Renal cortex interstitium (tissue), 15 donors: ENCODE measurements at places on chromosomes 13 and 19. TPM values are rescaled to one million over a fixed set of nuclear protein-coding genes. Genes with fewer than 3 reads are reported as not detected.

DNA sequence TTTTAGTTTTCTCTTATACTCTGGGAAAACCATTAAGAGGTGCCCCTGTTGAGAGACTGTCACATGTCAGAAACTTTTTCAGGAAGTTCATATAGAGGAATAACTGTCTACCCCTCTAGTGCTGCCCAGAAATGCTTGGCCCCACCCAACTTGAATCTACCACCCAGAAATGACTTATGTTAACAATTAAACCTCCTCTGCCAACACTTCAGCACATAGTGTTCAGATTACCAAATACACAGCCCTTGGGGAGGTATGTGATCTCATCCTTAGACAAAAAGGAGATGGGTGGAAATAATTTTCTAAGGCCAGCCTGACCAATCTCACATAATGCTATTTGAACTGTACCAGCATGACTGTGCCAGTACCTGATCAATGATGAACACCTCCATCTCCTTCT lies 35.6 kb downstream of the CCDC169 start:
- no peak for DNase-seq

DNA sequence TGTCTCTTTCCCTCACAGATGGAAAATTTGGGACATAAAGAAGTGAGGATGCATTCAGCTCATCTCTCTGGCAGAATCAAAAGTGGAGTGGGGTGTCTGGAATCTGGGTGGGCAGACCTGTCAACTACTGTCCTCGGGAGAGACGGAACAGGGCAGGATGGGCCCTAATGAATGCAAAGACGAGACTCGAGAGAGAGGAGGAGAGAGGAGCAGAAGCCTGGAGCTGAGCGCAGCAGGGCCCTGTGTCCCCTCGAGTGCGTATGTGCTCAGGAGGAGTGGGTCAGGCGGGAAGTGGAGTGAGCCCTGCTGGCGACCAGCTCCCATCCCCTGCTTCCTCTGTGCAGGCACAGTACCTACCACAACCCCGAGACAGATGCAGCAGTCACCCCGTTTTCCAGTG lies 78.9 kb downstream of the TEX29 start:
- no peak for DNase-seq

DNA sequence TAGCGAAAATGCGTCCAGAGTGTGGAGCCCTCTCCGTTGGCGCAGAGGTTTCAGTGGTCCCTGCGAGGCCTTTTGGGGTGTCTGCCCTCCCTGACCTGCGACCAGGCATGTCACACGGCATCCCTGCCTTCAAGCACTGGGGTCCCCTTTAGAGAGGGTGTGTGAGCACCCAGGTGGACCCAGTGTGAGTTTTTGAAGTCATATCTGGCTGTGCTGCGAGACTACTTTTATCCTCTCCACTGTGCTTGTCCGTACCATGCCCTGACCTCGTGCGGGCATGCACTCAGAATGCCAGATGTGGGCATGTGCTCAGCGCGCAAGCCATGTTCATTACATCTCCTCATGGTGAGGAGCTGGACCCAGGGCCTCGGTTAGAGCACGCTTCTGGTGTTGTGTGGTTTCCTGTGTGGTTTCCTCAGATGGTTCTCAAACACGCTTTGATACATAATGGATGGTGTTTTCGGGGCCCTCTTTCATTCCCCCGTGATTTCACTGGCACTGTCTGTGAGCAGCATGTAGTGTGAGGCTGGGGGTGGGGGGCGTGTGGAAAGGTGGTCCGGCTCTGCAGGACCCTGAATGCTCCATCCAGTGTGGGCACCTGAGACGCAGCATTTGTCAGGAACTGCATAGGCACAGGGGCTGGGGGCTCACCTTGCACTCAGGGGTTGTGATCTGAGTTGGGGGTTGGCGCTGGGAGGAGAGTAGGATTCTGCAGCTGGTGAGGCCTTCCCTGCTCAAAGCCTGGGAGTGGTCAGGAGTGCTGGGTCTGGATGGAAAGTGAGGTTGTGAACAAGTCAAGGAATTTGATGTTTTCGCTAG lies 2.3 kb downstream of the TFDP1 start:
- no peak for DNase-seq

- DNase-seq, result no peak
These were observed 1.7 kb downstream of the ATP13A1 start for GRCh38 chr19:19661675-19662251.

GRCh38 chr13:44068169-44068568 lies 188.5 kb downstream of the LACC1 start:
- no peak for DNase-seq

- DNase-seq, result no peak
These were observed 26.5 kb upstream of the OXGR1 start for GRCh38 chr13:97020689-97021240.

DNA sequence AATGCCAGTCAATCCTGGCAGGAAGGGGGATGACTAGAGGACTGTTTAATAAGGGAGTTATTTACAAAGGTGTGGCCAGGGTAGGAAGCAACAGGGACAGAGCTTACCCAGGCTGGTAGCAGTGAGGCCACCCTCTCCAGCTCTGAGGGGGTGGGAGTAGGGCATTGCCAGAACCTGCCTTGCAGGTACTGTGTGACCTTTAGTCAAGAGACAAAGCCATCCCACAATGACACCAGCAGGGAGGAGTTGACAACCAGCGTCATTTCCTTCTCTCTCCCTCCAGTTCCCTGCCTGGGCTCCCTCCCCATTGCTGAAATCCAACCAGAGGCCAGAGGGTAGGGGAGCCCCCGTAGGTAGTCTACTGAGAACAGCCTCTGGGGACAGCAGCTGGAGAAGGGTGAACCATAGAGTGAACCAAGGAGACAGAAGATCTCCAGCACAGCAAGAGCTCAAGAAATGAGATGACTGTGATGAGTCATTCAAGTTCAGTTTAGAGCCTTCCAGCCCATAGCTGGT lies 33.3 kb upstream of the SPATA13 start:
- DNase-seq, result no peak

- no peak for DNase-seq
These were observed 34.1 kb downstream of the DLEU7 start for GRCh38 chr13:50809133-50810090.

- peak; percentile 81 for DNase-seq
These were observed 91.6 kb downstream of the GNG7 start for GRCh38 chr19:2610637-2611482.

GRCh38 chr13:20567881-20568528 lies 1.0 kb downstream of the IFT88 start:
- no peak for DNase-seq

GRCh38 chr19:4722671-4723594 lies 709 bp downstream of the DPP9 start:
- no peak for DNase-seq

DNA sequence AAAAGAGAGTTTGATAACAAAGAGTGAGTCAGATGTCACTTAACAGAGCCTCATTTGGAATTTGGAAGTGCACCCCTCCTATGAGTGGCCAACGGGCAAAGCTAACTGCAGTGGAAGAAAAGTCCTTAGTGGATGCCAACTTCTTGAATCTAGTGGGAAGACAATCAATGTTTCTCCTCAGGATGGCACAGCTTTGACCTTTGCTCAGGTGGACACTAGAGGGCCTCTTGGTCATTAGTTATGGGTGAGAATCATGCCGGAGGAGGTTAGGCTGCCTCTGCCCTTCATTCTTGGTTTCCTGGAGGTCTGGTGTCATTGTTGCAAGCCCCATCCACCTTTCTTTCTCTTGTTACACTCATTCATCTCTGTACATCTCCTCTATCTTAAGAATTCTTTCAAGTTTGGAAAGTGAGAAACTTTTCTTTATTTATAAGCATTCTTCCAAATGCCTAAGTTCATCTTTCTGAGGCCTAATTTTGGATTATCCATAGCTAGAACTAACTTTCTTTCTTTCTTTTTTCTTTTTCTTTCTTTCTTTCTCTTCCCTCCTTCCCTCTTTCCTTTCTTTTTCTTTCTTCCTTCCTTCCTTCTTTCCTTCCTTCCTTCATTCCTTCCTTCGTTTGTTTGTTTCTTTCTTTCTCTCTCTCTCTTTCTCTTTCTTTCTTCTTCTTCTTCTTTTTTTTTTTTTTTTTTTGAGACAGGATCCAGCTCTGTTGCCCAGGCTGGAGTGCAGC lies 327.2 kb upstream of the TSHZ3 start:
- no peak for DNase-seq

DNA sequence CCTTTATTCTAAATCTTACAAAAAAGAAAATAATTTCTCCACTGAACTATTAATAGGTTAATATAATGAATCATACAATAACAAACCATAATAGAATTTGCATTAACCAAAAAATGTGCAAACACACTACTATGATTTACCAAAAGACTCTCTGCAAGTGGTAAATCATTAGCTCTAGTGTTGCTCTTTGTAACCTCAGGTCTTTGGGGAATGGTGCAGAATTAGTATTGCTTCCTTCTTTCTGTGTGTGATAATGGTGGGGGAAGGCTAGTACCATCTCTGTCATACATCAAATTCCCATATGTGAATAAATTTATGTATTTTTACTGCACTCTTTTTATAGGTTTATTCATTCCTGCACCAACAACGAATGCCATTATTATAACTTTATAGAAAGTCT lies 105.1 kb downstream of the COG6 start:
- no peak for DNase-seq

DNA sequence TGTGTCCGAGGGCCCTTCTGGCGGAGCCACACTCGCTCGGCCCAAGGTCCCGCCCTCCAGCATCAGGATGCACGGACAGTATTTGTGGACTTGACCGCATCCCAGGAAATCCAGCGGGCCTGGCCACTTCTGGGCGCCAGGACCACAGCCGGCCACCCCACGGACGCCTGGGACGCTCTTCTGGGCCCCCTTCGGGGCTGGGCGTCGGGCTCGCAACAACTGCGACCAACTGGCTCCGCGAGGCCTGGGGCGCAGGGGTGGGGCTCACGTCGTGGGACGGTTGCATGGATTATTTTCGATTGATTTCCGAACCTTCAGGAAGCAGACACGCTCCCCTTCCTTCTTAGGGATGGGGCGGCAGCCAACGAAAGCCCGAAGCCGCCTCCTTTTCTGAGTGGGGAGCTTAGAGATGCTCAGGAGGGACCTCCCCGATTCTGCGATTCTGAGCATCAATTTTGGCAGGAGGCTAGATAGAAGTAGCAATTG lies 521 bp upstream of the NUP58 start:
- no peak for DNase-seq

DNA sequence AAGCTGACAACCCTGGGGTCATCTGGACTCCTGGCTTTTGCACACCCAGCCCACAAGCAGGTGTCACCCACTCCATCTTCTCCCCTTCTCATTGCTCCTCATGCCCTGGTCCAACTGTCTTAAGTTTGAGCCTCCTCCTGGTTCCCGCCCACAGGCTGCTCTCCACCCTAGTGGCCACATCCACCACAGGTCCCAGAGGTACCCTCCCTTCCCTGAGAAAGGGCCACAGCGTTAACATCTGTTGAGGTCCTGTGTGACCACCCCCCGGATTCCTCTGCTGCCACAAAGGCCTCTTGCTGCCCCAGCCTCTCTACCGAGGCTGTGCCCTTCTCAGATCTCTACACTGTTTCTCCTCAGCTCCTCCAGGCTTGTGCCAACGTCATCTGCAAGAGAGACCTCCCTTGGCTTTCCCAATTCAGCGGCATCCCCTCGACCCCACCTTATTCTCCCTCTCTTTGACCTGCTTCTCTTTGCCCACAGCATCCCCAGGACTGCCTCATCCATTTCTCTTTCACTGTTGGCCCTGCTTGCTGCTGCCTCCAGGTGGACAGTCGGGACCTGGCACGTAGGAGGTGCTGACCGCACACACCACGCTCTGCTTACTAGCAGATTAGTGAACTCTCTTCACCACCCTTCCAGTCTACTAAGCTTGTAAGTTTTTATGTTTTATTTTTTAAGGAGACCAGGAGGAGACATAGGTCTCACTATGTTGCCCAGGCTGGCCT lies 33.3 kb downstream of the SUGP2 start:
- no peak for DNase-seq

The ADGRE2 gene
- polyA plus RNA-seq, result 0.64 TPM

The GPC6 gene
- 67.2 TPM for polyA plus RNA-seq

The ZNF814 gene
- polyA plus RNA-seq, result 56.1 TPM

The SOX21 gene
- 0.27 TPM for polyA plus RNA-seq

The YJEFN3 gene
- polyA plus RNA-seq, result 9.3 TPM

The PAF1 gene
- polyA plus RNA-seq, result 67.2 TPM

The CBY2 gene
- 0.45 TPM for polyA plus RNA-seq

The ERICH4 gene
- polyA plus RNA-seq, result 6.2 TPM

The FREM2 gene
- 43.7 TPM for polyA plus RNA-seq

The SIGLEC11 gene
- polyA plus RNA-seq, result 5.0 TPM

The FFAR1 gene
- polyA plus RNA-seq, result 0.53 TPM
